ENCODE measurements at places on chromosomes 1 and 21.

GRCh38 chr1:100542285-100542684, 4.3 kb downstream of the GPR88 start:
- DNase-seq = no peak

- DNase-seq = no peak
Observed at GRCh38 chr1:17861685-17862084, 106.6 kb downstream of the ACTL8 start.

DNA sequence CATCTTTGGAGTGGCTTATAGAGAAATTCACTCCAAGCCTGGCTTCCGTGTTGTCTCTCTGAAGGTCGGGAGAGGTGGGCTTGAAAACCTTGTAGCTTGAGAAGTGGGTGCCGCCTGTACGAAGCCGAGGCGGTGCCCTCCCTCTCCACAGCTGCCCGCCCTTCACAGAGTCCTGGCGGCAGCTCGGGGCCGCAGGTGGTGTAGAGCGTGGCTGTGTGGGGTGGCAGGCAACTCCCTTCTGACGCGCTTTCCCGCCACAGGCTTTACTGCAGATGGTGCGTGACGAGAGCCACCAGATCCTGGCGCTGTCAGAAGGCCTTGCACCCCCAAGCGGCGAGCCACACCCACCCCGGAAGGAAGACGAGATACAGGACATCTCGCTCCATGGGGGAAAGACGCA, 33.1 kb upstream of the DIP2A start:
- peak; percentile 49 for DNase-seq

GRCh38 chr1:230073371-230074035, 6.5 kb downstream of the GALNT2 start:
- no peak for DNase-seq

DNA sequence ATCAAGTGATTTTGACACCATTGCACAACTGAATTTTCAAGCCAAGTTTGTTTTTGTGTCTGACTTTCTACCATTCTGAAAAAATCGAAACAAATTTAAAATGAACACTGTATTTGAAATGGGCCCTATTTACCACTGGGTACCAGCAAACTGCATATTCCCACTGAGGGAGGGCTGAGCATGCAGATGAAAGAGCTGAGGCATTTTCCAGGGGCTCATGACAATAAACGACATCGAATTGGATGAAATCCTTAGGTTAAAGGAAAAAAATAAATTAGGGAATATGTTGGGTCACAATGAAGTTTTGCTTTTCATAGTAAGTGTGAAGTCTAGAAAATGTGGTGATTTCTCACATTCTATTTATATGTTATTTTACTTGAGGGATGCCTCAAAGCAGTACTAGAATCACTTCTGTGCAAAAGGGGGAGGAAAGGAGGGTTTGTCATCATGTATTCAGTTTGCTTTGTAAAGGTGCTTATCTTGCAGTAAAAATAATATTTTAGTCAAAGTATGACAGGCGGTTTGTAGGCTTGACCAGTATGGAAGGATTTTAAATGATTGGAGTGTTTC, 11.2 kb downstream of the ZBTB18 start:
- no peak for DNase-seq

- no peak for DNase-seq
Observed at GRCh38 chr21:34743831-34744230, 75.0 kb downstream of the CLIC6 start.

DNA sequence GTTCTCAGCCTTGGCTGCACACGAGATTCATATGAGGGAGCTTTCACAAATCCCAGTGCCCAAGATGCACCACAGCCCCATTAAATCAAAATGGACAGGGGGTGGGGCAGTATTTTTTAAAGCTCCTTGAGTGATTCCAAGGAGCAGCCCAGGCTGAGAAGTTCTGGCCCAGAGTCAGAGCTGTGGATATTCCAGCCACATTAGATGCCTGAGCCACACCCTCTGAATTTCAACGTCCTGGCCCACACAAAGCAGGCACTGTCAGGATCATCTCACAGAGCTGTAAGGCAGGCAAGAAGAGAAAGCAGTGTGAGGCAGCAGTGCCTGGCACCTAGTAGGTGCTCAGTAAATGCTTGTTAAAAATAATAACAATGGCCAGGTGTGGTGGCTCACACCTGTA, 37.4 kb downstream of the PAX7 start:
- DNase-seq = no peak

GRCh38 chr1:8015036-8015808, 10.9 kb downstream of the ERRFI1 start:
- DNase-seq = peak; percentile 24

DNA sequence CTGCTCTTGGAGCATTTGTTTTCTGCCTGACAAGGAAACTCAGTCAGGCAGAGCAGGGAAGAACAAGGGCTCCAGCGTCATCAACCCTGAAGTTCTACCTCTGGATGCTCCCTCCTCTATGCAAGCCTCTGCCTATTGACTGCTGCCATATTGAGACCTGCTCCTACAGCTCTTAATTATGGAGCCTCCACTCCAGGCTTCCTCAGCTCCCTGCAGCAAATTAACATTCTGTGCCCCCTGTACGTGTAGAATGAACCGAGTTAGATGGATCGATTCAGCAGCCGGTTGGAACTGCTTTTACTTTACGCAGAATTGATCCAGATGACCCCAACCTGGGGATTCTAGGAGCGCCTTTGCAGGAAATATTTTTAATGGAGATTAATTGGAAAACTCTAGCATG, 68.7 kb downstream of the KIRREL1 start:
- DNase-seq = no peak

- DNase-seq = no peak
Observed at GRCh38 chr1:27333717-27334279, 8.0 kb upstream of the SYTL1 start.

DNA sequence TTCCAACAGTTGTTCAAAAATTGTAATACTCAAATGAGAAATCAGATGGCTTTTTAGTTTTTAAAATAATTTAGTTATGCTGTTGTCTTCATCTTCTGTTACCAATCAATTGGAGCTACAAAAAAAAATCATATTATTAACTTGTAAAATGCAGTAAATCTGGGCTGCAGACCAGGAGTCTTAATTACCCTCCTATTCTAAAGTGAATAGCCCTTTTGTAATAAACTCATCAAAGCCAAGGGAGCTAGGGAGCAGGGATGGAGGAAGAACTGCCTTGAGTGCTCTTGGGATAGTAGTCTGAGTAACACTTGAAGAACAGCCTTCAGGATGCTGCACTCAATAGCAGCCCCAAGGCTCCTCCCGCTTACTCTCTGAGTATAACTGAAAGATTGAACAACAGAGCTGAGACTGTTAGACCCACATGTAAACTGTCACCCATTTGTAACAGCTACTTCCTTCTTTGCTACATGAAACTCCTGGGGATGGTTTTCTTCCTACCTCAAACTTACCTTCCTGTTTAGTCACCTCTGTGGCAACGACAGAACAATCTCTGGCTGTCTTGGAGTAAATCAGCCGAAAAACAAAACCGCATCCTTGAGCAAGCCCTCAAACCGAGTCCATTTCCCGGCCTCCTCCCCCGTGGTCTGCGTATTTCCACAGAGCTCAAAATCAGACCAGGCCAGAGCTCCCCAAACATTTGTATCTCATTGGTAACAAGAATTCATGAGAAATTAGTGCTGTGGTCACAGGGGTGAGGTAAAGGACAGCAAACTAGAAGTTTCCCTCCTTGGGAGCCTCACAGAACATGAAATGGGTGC, 55.9 kb downstream of the CD58 start:
- peak; percentile 88 for DNase-seq

GRCh38 chr21:39675993-39676661, 63.4 kb downstream of the B3GALT5 start:
- no peak for DNase-seq

All from stimulated activated effector memory CD8-positive, alpha-beta T cell treated with anti-CD3 and anti-CD28 coated beads, Interleukin-12 subunit alpha, Interleukin-12 subunit beta, amount 100 ng/mL, for 72 hours (primary cell).